ENCODE measurements at places on chromosomes 5 and 9.

GRCh38 chr9:7607421-7607820, 192.2 kb downstream of the DMAC1 start:
- no peak for DNase-seq

- DNase-seq: no peak
Observed at GRCh38 chr9:124941679-124942561, 1.0 kb upstream of the GOLGA1 start.

- no peak for DNase-seq
Observed at GRCh38 chr9:5310851-5311250, 6.3 kb upstream of the RLN2 start.

DNA sequence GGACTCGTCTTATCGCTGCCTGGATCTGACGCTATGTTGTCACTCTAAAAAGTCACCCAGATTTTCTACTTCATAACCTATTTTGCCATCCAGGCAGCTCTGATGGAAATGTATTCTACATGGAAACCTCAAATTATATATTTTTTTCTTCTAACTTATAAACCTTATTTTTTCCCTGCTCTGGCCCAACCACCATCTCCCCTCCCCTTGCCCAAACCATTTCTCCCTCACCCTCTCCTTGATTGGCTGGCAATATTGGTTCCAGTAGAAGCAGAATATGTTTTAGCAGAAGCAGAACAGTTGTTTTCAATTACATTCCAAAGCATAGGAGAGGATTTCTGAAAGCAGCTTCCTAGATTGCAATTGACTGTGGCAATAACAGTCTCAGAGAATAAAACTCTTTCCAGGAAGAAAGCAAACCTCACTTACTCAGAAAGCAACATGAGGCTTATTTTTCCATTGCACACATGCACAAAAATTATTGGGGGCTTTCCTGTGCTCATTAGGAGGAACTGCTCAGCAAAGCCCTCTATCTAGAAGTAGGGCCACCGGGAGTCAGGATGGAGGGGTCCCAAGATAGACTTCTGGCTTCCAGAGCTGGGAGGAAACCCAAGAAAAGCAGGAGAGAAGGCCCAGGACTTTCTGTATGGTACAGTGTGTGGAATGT, 191.8 kb downstream of the ESM1 start:
- DNase-seq: no peak

DNA sequence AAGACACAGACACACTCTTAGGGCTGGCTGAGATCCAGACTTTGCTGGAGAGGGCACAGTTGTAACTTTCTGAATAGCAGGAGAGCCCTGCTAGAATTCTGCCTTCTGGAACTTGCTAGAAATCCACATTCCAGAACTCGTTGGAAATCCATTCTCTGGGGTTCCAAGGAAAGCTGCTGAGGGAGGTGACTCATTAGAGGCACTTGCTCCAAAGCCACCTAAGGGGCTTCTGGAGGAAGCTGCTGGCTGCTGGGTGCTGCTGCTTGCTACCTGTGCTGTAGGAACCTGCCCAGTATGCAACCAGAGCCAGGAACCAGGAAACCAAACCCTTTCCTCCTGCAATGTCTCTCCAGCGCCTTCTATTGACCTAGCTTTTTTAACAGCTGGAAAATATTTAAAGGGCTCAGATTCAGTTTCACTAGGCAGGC, 4.1 kb upstream of the TLE4 start:
- no peak for DNase-seq

DNA sequence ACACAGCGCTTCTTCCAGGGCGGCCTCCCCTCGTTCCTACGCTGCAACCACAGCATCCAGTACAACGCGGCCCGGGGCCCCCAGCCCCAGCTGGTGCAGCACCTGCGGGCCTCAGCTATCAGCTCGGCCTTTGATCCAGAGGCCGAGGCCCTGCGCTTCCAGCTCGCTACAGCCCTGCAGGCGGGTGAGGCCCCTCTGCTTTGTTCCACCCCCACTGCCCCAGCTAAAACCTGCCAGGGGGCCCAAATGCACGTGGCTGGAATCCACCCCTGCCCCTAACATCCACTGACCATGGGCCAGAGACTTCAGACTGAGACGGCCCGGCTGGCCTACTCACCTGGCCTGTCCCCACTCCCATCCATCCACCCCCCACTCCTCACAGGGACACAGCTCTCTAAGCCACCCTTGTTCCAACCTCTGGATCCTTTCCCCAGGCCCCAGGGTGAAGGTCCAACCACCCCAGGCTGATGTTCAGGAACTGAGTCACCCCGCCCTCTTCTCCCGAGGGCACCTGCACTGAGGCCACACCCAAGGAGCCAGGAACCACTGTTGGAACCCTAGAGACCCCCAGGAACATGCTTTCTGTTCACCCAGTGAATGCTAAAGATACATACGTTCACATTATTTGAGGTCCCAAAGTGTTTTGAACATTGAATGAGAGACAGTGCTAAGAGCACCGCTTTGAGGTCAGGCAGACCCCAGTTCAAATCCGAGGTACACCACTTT, 18.9 kb upstream of the ASS1 start:
- DNase-seq: no peak

GRCh38 chr9:116978155-116978554, 291.1 kb downstream of the TRIM32 start:
- DNase-seq: no peak

GRCh38 chr9:18437315-18438201, 36.4 kb upstream of the ADAMTSL1 start:
- DNase-seq: no peak

DNA sequence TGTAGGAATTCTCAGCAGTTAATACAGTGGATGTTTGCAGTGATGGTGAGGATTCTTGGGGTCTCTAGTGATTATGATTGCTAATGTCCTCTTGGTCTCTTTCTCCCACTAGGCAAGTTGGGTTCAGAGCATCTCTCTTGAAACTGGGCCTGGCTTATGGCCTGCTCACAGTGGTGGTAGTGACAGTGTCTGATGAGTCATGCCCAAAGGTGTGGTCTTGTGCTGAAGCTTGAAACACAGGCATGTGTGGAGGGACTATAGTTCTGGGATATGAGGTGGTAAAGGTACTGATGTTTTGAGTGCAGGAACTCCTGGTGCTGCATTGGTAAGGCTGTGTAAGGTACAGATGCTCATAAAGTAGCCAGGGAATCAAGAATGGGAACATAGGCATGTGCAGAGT, 231.1 kb downstream of the FAM170A start:
- no peak for DNase-seq

DNA sequence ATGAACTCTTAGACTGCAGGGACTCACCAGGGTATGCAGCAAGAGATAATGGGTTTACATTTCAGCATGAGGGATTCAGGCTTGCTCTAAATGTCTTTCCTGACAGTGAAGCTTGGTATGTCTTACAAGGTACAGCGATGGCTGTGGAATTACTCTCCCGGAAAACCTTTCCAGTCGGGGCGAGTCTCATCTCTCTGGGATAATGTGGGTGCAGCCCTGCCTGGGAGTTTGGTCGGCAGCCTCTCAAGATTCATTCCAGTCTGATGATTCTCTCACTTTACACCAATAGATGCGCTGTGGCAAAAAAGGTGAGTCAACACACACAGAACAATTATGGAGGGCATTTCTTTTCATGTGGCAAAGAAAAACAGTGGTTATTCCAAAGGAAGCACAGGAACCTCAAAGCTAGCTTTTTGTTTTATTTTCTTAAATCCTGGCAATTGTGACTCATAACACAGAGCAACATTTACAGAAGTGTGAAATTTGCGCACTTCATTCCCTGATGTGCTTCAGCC, 190.3 kb downstream of the DCP2 start:
- DNase-seq: no peak

- no peak for DNase-seq
Observed at GRCh38 chr9:135320943-135321342, 158.6 kb upstream of the PPP1R26 start.

DNA sequence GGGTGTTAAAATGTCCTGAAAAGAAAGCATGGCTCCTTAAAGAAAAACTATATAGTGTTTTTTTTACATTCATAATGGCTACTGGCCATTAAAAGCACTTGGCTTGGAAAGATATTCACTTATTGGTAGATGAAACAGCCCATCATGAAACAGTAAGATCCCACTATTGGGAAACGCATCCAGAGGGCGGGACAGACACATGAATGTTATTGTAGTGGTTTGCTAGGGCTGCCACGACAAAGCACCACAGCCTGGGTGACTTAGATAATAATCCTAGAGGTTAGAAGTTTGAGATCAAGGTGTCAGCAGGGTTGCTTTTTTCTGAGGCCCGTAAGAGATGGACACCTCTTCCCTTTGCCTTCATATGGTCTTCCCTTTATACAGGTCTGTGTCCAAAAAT, 139.4 kb upstream of the ANKH start:
- no peak for DNase-seq

DNA sequence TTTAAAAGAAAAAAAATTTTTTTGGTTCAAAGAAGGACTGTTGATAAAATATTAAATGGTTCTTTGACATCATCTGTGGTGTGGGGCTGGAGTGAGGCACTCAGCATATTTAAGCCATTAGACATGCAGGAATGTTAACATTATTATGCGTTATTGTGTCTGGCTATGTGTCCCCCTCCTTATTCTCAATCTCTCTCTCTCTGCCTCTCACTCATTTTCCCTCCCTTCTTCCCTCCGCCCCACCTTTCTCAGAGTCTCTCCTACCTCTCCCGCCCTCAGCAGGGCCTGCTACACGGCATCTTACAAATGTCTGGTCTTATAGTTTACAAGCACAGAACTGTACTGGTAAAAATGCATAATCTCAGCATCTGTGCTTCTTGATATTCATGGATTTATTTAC, 287.8 kb upstream of the TMEM161B start:
- DNase-seq: no peak

DNA sequence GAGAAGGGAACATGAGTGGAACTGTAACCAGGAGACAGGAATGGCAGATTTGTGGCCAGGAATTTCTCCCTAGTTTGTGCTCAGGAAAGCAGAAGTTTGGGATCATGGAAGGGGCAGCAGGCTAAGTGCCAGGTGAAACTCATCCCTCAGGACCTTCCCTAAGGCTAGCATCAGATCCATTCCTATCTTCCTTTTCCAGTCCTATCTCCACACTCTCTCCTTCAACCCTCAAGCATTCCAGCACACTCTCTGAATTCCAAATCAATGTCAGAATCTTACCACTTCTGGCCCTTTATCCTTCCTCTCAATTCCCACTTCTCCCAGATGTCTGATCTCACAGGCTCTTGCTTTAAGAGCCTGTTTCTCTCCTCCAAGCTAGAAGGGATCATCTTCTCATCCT, 53.2 kb upstream of the GRIA1 start:
- DNase-seq: no peak

GRCh38 chr5:176535101-176535663, 2.0 kb downstream of the RNF44 start:
- DNase-seq: no peak

GRCh38 chr5:52560366-52560765, 227.3 kb upstream of the ITGA1 start:
- peak; percentile 61 for DNase-seq

DNA sequence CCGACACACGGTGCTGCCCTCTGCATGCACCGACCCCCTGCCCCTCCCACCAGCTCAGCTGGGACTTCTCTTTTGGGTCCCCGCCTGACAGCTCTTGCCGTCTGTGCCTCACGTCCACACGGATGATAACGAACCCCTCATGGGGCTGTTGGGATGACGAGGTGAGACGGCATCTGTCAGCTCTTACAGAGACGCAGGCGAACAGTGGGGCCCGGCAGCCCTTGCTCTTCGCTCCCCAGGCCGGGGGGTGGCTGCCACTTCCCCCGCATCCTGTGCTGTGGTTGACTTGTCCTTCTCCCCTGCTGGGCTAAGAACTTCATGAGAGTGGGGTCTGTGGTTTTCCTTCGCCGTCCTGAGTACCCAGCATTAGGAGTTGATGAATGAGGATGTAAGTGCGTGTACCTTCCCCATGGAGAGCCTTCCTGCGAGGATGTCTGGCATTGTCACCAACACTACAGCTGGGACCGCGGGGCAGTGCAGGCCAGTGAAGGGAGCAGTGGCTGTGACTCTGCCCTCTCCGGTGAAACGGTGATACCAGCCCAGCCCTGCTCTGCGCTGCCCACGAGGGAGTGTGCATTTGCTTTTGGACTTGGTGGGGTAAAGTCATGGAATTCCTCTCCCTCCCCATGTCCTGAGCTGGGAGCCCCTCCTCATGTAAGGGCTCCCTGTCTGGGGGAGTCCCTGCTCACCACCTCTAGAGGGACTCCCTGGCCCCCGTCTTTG, 23.2 kb downstream of the HK3 start:
- DNase-seq: no peak

- DNase-seq: no peak
Observed at GRCh38 chr9:16651446-16651964, 219.0 kb downstream of the BNC2 start.

DNA sequence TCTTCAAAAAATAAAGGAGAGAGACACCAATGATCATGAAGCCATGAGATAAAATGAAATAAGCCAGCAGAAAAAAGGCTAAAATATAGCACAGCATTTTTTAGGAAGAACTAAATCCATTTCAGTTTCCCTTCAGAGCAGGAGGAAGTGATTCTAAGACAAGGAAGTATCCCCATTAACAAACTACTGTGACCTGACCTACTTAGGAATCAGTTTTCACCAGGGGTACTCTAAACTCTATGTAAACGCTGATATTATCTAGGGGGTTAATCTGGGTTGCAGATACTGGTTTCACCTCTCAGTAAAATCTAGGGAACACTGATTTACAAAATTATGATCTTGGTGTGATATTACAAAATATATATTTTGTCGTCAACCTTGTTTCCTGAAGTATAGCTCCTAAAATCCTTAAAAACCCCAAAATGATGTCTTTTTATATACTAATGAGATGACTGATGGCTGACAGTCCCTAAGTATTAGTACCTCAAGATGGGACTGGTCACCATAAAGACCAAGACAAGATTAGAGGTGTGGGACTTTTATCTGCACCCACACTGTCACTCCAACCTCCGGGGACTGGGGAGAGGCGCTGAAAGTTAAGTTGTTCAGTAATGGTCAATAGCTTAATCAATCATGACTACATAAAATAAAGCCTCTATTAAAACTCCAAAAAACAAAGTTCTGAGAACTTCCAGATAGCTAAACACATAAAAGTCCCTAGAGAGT, 2.9 kb upstream of the FNBP1 start:
- no peak for DNase-seq

- DNase-seq: no peak
Observed at GRCh38 chr5:179869101-179869500, 10.5 kb upstream of the MRNIP start.

DNA sequence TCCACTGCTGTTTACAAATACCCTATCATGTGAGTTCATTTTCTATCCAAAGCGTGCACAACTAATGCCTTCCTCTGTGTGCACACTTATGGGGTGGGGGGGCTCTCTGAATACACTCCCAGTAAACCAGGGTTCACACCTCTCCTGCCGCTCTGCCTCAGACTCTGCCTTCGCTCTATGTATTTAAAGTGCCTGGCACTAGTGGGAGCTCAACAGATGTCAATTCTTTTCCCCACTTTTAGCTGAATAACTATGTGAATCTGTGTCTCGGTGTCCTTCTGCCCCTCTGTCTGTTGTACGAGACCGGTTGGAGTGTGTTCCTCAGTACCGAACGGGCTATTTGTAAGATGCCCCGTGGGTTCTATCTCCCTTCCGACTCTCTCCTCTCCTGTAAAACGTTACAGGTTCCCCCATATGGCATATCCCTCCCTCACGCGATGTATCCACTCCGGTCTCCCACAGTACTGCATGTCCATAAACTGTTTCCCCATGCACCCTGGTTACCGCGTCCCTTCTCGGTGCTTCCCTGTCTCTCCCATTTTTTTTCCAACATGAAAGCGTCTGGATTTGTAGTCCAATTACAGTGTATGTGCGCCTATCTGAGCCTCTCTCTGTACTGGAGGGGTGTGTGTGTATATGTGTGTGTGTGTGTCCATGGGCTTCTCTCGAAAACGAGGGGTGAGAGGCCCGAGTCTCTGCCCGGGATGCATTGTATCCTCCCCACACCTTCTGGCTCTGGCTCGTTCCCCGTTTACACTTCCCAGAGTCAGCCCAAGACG, 1.6 kb downstream of the ELL2 start:
- no peak for DNase-seq

GRCh38 chr9:115114546-115114945, 3.4 kb downstream of the TNC start:
- no peak for DNase-seq
